ENCODE measurements at places on chromosomes 16 and 17. TPM values are rescaled to one million over a fixed set of nuclear protein-coding genes. Genes with fewer than 3 reads are reported as not detected.

Gene RAB34
- 181 TPM for polyA plus RNA-seq

Gene SERPINF2
- polyA plus RNA-seq, result 68.8 TPM

Gene CD79B
- 2.1 TPM for polyA plus RNA-seq

Gene GPR142
- 0.25 TPM for polyA plus RNA-seq

Data from left kidney (tissue), 8 donors.